Activated naive CD4-positive, alpha-beta T cell treated with anti-CD3 and anti-CD28 coated beads, Interleukin-2, amount 50 U/mL, for 72 hours (primary cell): ENCODE measurements at places on chromosomes 3 and 15. TPM values are rescaled to one million over a fixed set of nuclear protein-coding genes. Genes with fewer than 3 reads are reported as not detected.

GRCh38 chr3:144273601-144274000, 302.0 kb downstream of the DIPK2A start:
- DNase-seq: no peak

- no peak for DNase-seq
Observed at GRCh38 chr3:100932491-100932890, 60.7 kb downstream of the ABI3BP start.

Gene KCTD6
- 5.7 TPM for total RNA-seq

Gene RBP2
- not detected for total RNA-seq

Gene RBPMS2
- not detected for total RNA-seq
